ENCODE measurements at places on chromosomes 2 and 18.

- no peak for DNase-seq
Observed at GRCh38 chr2:128773641-128774319, 455.1 kb upstream of the HS6ST1 start.

DNA sequence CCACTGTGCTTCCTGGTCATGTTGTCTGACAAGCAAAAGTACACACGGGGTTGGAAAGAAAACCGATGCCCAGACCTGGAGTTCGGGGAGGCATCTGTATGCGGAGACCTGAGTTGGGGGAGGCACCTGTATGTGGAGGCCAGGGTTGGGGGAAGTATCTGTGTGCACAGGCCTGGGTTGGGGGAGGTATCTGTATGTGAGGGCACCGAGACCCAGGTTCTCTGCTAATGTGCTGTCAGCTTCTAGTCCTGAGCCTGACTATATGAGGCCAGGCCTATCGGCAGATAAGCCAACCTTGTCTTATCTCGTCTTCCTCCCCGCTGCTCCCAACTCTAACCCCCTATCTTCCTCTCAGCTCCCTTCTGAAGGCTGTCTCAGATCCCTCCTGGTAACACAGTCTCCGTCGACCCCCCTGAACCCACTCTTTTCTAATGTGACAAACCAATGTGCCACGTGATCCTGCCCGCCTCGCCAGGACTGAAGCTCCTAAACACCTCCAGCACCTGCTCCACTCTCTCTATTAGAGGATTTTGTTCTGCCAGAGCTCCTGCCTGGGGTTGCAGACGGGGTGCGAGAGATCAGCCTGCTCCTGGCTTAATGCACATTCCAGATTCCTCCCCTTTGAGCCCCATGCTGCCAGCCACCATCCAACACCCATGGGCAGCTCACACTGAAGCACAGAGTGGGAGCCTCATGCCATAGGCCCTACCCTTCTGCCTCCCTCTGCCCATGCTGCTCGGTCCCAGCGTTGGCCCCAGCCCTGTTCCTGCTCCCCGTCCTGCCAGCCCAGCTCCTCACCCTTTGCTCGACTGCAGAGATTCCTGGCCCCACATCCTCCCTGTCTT lies 188.4 kb downstream of the SH3BP4 start:
- DNase-seq, result no peak

DNA sequence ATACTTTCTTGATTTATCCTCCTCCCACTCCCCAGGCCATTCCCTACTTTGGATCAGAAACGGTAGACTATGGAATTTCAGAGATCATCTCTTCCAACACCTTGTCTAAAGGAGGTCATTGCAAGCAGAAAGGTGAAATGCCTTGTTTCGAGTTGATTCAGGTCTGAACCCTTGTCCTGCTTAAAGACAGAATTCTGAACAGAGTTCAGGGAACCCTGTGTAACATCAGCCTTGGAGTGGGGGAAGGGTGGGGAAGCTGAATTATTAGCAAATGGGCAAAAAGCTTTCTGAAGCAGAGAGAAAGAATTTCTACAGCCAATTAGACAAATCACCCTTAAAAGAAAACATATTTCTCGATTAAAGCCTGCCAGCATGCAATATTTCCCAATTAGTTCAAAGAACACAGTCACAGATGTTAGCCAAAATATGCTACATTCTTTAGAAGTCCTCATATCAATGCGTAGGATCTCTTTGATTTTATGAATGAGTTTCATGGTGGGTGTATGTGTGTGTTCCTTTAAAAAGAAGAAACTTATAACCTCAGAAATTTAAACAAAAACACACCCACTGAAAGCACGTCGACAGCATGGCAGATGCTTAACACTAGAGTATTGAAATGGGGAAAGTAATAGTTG lies 353.1 kb downstream of the RND3 start:
- no peak for DNase-seq

- no peak for DNase-seq
Observed at GRCh38 chr2:239554766-239555570, 154.1 kb upstream of the HDAC4 start.

DNA sequence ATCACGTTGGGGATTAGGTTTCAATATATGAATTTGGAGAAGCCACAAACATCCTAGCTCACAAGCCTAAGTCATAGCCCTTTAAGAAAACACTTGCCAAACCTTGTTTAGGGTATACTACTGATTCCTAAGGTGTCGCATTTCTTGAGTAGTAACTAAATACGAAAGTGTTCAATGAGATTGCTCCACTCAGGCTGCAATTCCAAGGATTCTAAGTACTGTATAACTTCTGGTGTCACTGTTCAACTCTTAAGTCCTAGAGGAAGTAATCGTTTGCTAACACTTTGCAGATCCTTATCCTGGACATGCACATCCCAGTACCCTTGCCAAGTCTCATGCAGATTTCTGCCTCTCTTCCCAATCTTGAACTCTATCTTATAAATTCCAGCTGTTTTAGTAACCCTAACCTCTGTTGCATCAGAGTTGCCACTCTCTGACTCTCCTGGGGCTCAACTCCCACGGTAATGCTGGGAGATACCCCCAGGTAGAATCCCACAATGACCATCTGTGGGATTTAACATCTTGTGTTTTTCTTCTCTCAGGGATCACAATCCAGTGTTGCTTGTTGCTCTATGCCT lies 122.4 kb downstream of the HIBCH start:
- no peak for DNase-seq

DNA sequence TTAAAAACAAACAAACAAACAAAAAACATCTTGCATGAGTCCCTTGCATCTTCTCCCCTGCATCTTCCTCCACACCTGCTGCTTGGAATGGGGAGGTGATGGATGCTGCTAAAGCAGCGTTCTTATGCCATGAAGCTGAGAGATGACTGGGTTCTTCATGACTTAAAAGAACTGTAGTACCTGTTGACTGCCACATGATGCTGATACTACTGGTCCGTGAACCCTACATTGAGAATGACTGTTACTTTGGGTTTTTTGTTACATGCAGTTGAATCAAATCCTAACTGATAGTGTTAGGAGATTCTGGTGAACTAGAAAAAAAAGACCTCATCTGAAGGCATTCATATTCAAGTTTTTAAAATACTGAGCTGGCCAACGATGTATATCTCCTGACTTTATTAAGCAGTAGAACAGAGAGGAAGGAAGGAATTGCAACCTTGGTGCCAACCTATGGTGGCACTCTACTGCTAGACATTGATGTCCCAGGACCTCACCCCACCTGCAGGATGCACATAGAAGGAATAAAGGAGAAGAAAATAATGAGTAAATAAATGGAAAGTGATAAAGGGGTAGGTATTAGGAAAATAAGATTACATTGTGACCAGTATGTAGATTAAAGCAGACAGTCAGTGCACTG lies 63.2 kb upstream of the SPAG16 start:
- no peak for DNase-seq
